D341Med (cell line): ENCODE measurements at places on chromosomes 2 and 18.
A peak's percentile ranks its signal among the peaks of the same experiment; 100 is the strongest.

DNA sequence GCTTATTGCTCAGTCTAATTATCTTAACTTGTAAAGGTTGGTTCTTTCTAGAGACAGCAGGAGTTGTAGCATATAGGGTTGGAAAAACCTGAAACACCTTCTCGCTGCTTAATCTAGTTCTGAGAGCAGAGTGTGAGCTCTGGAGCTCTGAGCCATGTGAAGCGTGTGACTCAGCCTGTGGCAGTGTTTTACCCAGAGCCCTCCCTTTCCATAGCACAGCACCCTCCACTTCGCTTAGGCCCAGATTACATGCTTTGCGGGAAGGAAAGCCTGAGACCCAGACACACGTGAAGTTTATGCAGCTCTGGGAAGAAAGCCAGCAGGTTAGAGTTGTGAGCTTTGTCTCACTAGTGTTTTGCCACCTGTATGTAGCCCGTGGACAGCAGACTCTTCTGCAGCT, 74.5 kb downstream of the INPP4A start:
- no peak for DNase-seq

DNA sequence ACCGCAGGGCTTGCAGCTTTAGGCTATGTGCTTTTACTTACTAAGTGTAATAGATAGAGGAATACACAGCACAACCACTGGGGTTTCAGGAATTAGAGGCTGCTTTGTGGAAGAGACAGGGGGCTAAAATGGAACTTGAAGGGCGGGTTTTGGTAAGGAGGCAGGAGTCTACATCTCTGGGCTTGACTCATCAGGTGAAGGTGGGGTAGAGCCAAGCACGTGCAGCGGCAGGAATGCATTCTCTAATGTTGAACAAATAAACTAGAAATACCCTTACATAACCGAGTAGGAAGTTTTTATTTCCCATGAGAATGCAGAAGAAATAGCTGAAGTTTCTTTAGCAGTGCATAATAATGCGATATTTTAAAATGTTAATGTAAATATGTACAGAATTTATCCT, 673.8 kb upstream of the SALL3 start:
- DNase-seq: no peak

GRCh38 chr18:41378598-41378997, 576.4 kb upstream of the PIK3C3 start:
- DNase-seq: peak; percentile 51

GRCh38 chr2:127770973-127771735, 39.8 kb downstream of the WDR33 start:
- DNase-seq: no peak

DNA sequence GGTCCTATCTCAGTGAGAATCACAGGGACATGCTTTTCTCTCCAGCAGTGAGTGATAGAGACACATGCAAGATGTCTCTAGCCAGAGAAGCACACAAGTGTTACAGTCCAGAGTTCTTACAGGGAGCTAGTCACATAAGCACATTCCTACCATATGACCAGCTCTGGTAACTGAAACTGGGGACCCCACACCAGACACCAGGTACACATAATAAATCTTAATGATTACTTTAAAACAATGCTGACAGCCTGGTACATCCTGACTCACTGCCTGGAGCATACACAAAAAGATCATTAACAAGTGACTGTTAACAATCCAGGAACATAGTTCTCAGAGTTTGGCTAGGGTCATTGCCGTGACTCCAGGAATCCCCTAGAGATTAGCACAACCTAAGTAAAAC, 53.6 kb downstream of the GALNT1 start:
- no peak for DNase-seq
